ENCODE measurements at places on chromosomes 16 and 17.

DNA sequence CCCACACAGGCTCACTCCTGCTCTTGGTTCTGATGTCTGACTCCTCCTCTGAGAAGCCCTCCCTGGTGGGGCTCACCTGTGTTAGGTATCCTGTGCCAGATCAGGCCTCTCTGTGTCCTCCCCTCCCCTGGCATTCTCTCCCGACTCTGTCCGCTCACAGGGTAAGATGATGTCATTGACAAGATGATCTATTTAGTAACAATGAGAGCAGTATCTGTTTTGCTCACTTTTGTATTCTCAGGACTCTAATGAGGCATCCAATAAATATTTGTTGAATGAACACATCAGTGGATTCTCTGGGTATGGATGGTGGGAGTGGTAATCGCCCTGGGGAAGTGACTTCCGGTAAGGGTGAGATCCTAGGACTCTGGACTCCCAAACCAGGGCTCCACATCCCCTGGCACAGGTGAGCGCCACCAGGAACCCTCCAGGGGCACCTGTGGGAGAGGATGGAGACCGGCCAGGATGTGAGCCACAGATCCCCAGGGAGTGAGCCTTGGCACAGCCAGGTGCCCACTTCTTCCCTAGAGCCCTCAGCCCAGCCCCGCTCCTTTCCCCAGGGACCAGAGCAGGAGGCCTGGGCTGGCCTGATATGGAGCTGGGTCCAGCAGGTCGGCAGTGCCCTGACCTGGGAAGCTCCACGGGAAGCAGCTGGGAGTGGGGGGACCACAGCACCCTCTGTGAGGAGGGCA, 5.4 kb upstream of the HAP1 start:
- no peak for DNase-seq

GRCh38 chr16:3036726-3037315, at the start of gene BICDL2:
Gene BICDL2, minus strand, starts transcription at chr16:3036944. Its CDS starts 1,448 bp downstream, at chr16:3035496.
- DNase-seq, result no peak

DNA sequence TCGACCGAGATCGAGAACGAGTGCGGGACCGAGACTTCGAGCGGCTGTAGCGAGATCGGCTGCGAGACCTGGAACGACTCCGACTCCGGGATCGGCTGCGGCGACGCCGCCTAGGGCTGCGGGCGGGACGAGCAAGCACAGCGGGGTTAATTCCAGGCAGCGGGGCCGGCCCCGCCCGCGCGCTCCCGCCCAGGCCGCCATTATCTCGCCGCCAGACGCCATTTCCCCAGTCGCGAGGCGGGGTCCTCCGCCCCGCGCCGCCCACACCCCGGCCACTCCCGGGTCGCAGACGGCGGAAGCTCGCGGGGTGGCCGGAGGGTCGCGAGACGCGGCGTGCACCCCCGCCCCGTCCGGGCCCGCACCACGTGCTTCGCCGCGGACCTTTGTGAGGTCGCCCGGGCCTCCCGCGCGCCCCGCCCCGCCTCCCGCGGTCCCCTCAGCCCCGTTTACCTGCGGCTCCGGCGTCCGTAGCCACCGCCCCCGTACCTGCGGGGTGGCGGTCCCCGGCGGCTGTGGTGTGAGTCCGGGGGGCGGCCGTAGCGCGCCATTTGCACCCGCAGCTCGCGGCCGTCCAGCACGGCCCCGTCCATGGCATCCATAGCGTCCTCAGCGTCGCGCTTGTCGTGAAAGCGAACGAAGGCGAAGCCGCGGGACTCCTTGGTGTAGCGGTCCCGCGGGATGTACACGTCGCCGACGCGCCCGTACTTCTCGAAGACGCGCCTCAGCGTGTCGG, 616 bp downstream of the SRSF2 start:
- DNase-seq, result peak; percentile 56

- peak; percentile 92 for DNase-seq
Measured at GRCh38 chr16:14486520-14487303, 143.3 kb downstream of the PARN start.

GRCh38 chr17:64706224-64707049, 44.3 kb upstream of the SMURF2 start:
- no peak for DNase-seq

DNA sequence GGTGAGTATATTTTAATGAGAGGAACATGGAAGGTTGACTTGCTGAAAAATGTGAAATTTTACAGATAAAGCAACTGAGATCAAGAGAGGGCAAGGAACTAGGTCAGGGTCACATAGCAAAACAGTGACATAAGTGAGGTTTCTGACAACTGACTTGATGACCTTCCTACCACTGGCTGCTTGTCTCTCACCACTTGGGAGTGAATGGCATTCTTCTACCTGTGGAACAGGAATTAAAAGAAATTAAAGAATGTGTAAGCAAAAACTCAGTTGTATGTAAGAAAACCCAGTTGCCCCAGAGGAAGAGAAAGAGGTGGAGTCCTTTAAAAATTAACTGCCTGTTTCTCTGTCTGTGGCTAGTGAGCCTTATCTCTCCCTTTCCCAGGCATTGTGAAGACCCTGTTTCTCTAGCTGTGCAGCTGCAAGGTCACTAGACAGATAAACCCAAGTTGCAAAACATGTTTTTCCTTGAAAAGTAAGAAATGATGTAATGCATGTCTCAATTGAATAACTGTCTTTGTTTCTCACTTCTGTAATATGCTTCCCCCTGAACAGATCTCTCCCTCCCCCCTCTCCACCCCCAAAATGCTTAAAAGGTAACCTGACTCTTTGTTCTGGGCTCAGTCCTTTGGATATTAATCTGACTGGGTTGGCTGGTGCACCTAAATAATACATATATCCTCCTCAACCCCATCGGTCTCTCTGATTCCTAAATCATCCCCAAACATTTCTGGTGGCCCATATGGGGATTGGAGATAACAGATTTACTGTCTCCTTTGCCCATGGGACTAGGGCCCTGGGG, 23.4 kb downstream of the ACSM1 start:
- no peak for DNase-seq

DNA sequence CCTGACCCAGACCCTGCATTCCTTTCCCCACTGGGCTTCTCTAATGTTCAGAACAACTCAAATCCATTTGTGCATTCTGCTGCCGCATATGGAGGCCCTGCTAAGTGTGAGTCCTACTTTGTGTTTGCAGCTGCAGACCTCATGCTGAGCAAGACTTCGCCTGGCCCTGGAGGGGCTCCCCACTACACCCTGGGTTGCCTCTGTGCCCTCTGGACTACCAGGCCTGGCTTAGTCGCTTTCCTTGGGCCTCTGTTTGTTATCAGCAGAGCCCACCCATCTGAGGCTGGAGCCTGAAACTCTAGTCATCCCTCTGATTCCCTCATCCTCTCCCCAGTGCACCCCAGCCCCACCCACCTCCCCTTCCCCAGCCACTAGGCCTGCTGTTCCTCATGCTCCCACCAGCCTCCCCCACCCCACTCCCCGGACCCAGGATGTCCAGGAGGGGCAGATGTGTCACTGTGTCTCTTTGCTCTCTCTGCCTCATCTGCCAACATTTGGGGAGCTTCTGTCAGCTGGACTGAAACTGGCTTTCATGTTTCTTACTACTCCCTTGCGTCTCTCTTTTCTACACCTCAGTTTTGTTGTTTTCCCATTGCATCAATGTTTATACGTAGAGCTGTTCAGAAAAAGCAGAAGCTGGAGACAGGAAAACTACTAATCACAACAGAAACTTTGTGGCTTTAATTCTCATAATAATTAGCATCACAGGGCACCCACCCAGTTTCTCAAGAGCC, 17.9 kb upstream of the CD300E start:
- DNase-seq, result no peak

DNA sequence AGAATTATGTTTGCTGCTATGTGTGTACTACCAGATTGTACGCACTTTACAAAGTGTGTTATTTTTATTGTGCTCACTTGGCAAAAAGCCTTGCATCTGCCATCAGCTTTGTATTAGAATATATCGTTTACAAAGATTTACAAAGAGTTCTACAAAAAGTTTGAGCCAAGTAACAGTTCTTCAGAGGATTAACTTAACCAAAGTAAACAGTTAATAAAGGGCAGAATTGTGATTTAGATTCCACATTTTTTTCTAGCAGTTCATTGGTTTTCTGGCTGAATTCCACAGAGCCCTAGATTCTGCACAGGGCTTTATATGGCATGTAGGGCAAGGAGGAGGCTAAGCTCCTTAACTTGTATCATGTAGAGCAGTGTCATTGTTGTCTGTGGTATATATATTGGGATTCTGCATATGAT, 29.4 kb downstream of the UTP18 start:
- no peak for DNase-seq

GRCh38 chr17:74298778-74299177, 24.7 kb downstream of the DNAI2 start:
- DNase-seq, result no peak

GRCh38 chr17:2697611-2698162, 13.9 kb downstream of the CLUH start:
- no peak for DNase-seq

GRCh38 chr17:81120149-81120484, 45.2 kb upstream of the PVALEF start:
- DNase-seq, result peak; percentile 44

GRCh38 chr17:81959362-81960129, 1.4 kb downstream of the NOTUM start:
- peak; percentile 80 for DNase-seq

DNA sequence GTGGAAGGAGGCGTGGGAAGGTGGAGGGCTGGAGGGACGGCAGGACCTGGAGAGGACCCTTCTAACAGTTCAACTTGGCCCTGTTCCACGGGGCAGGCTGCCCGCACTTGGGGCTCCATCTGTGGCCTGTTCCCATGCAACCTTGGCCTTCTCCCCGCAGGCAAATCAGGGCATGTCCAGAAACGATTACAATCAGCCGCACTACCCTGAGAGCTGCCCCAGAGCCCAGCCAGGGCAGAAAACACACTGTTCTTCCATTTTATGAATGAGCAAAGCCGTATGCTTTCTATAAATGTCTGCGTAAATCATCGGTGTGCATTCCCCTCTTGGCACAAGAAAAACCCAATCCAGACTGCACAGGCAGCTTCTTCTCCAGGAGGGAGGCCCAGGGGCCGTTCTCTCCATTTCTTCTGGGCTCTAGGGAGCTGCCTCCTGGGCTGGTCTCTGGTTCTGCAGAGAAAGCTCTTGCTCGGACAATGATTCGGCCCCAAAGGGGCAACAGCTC, 228.7 kb downstream of the SOX9 start:
- DNase-seq, result no peak

DNA sequence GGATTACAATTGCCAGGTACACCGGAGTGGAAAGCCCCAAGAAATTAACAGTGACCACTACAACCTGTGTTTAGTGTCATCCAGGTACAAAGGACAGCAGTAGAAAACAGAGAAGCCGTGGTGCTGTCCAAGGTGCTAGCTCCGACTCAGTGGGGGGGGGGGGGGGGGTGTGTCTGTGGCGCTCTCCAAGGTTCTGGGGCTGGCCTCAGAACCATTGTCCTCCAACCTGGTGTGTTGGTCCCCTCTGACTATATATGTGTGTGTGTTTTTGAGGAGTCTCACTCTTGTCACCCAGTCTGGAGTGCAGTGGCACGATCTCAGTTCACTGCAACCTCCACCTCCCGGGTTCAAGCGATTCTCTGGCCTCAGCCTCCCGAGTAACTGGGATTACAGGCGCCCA, 5.8 kb upstream of the ZNF23 start:
- no peak for DNase-seq

- DNase-seq, result no peak
Measured at GRCh38 chr16:89367538-89367915, 122.8 kb downstream of the ANKRD11 start.

DNA sequence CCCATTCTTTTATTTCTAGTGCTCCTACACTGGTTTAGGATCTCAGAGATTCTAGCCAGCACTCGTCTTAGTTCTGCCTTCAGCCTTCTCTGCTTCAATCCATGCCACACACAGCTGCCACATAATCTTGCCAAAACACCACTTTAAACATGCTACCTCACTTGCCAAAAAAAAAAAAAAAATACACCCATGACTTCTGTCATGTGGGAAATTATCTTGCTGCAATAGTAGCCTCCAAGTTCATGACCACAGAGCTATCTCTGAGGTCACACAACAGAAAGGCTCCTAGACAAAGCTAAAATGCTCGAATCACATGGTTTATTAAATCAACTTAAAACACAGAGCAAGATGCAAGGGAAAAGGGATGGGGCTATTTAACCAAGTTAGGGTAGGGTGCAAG, 18.1 kb downstream of the FZD2 start:
- DNase-seq, result no peak

GRCh38 chr17:73337330-73337710, 25.5 kb upstream of the CDC42EP4 start:
- DNase-seq, result no peak

DNA sequence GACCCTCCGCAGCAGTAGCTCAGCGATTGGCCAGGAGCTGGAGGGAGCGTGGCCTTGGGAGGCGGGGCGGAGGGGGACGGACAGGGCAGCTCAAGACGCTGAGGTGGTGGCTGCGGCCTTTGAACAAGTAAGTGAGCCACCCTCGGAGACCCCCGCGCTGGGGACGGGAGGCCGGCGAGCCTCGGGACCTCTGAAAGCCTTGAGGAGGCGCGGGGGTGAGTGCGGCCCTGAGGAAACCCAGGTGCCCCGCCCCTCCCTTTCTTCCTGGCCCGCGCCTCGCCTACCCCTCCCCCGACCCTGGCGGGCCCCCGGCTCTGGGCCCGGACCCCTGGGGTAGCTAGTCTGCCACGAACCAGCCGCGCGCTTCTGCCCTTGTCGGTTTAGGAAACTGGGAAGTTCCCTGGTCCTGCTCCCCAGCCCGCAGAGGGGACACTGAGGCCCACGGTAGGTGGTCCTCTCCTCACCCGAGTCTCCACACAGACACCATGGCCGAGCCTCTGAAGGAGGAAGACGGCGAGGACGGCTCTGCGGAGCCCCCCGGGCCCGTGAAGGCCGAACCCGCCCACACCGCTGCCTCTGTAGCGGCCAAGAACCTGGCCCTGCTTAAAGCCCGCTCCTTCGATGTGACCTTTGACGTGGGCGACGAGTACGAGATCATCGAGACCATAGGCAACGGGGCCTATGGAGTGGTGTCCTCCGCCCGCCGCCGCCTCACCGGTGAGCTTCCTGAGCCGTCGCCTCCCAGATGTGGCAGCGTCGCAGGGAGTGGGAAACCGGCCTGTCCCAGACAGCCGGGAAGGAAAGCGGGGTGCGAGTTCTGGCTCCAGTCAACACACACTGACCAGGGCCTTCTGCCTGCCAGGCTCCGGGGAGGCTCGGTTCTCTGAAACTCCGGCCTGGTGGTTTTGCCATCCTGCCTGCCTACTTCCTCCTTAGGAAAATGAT, at the start of gene MAPK7:
TSS of gene MAPK7 (plus strand) at position 83 of the 945 bp plus-strand sequence. CDS start at position 486, 403 bp downstream.
- DNase-seq, result no peak

DNA sequence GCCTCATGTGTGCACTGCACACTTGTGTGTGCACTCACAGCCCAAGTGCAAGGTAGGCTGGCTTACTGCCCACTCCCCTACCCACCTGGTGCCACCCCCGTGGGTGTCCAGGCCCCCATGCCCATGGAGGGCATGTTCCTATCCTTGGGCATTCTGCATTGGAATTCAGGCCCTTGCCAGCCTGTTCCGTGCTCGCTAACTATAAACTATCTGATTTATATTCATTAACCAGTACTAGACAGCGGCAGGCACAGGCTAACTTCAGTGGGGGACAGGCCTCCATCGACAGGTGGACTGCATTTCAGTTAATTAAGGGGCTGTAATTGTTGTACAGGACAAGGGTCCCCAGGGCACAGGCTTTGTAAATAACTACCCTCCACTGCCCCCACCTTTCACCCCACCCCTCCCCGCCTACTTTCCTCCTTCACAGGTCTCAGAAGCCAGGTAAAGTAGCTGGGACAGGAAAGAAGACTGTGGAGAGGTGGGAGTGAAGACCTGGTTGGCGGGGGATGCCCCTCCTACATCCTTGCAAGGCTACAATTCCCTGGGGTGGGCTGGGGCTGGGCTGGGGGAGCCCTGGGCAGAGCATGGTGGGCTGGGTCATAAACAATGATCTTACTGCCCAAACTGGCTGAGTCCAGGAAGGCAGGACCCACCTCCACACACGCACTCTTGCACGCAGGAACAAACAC, 119.0 kb upstream of the LHX1 start:
- DNase-seq, result no peak

Measured in NCI-H82 (cell line).